ENCODE measurements at places on chromosomes 6 and 20. TPM values are rescaled to one million over a fixed set of nuclear protein-coding genes. Genes with fewer than 3 reads are reported as not detected.

- DNase-seq: peak; percentile 57
Measured at GRCh38 chr20:5100684-5101347, 18.9 kb downstream of the PCNA start.

- no peak for DNase-seq
Measured at GRCh38 chr20:37598100-37598543, 70.4 kb upstream of the BLCAP start.

Gene CEP57L1
- 25.5 TPM for total RNA-seq

Gene BTN2A1
- total RNA-seq: 8.5 TPM

GRCh38 chr6:111114482-111114881 is 27.2 kb downstream of the SLC16A10 start:
- no peak for DNase-seq

Measured in HT1080 (cell line).